ENCODE measurements at places on chromosomes 7 and 10. TPM values are rescaled to one million over a fixed set of nuclear protein-coding genes. Genes with fewer than 3 reads are reported as not detected.

Gene INSIG1
- 89.7 TPM for total RNA-seq

Gene GNGT1
- not detected for total RNA-seq

Gene SDK1
- total RNA-seq = 36.2 TPM

Gene ATP5F1C
- total RNA-seq = 272 TPM

Gene OR9A2
- total RNA-seq = 3.5 TPM

DNA sequence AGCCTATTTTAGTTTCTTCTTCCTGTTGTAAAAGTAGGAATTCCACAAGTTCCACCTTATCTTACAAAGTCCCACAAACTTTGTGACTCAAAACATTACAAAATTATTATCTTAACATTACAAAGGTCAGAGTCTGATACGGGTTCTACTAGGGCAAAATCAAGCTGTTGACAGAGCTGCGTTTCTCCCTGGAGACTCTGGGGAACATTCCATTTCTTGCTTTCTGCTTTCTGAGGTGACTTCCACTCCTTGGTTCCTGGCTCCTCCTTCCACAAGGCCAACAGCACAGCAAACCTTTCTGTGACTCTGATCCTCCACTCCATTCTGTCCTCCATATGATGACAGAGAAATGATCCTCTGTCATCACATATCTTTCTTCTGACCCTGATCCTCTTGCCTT, 10.6 kb downstream of the OR2F1 start:
- H3K36me3 ChIP-seq = no peaks in the 10 kb centered on the region
- H3K27ac ChIP-seq = no peak overlapping the region
- H3K27me3 ChIP-seq = no peaks in the 10 kb centered on the region

GRCh38 chr7:73602721-73603651, 21.3 kb downstream of the MLXIPL start:
- no peak overlapping the region for H3K4me3 ChIP-seq
- no peaks in the 10 kb centered on the region for H3K36me3 ChIP-seq
- DNase-seq = no peak
- no peaks in the 10 kb centered on the region for H3K4me1 ChIP-seq
- H3K27me3 ChIP-seq = no peaks in the 10 kb centered on the region

GRCh38 chr7:30679664-30680063, 2.6 kb downstream of the CRHR2 start:
- H3K27ac ChIP-seq = no peak overlapping the region
- DNase-seq = no peak
- no peak overlapping the region for H3K4me3 ChIP-seq
- no peaks in the 10 kb centered on the region for H3K27me3 ChIP-seq
- peaks cover 10% of the 10 kb centered on the region for H3K4me1 ChIP-seq

- no peaks in the 10 kb centered on the region for H3K36me3 ChIP-seq
- no peaks in the 10 kb centered on the region for H3K4me1 ChIP-seq
- no peaks in the 10 kb centered on the region for H3K27me3 ChIP-seq
- no peak overlapping the region for H3K4me3 ChIP-seq
- no peak overlapping the region for H3K27ac ChIP-seq
These were observed 75.1 kb upstream of the PTPRZ1 start for GRCh38 chr7:121797657-121798452.

GRCh38 chr7:12119620-12120303, 91.3 kb upstream of the TMEM106B start:
- DNase-seq = peak; percentile 26
- no peaks in the 10 kb centered on the region for H3K36me3 ChIP-seq
- no peaks in the 10 kb centered on the region for H3K4me1 ChIP-seq
- no peaks in the 10 kb centered on the region for H3K27me3 ChIP-seq
- H3K4me3 ChIP-seq = no peak overlapping the region

DNA sequence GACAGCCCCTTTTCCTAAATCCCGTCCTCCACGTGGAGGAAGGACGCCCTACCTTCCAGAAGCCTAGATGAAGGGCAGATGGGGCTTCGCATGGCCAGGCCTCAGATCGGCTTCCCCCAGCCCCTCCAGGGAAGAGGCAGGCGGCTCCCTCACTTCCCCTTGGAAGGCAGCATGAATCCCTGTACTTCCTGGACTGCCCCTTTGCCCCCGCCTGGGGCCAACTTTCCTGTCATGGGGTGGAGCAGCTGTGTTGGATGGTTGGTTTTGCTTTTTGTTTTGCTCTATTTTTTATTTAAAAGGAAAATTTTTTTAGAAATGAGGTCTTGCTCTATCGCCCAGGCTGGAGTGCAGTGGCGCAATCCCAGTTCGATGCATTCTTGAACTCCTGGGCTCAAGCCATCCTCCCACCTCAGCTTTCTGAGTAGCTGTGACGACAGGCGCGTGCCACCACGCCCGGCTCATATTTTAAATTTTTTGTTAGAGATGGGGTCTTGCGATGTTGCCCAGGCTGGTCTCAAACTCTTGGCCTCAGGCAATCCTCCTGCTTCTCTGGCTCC, 27.2 kb downstream of the GTF2IRD1 start:
- H3K27me3 ChIP-seq = no peaks in the 10 kb centered on the region
- no peaks in the 10 kb centered on the region for H3K36me3 ChIP-seq
- peak overlapping the region; percentile 92 for H3K27ac ChIP-seq
- H3K4me3 ChIP-seq = peak overlapping the region; percentile 20
- DNase-seq = peak; percentile 73

- no peaks in the 10 kb centered on the region for H3K4me1 ChIP-seq
- no peak overlapping the region for H3K4me3 ChIP-seq
- H3K36me3 ChIP-seq = no peaks in the 10 kb centered on the region
- H3K27me3 ChIP-seq = no peaks in the 10 kb centered on the region
These were observed 17.9 kb upstream of the ITGA8 start for GRCh38 chr10:15737656-15738055.

GRCh38 chr10:12638103-12638502, 288.8 kb downstream of the CAMK1D start:
- DNase-seq = no peak
- no peak overlapping the region for H3K4me3 ChIP-seq
- H3K27ac ChIP-seq = no peak overlapping the region
- H3K27me3 ChIP-seq = no peaks in the 10 kb centered on the region
- H3K36me3 ChIP-seq = no peaks in the 10 kb centered on the region

- H3K27me3 ChIP-seq = no peaks in the 10 kb centered on the region
- H3K36me3 ChIP-seq = no peaks in the 10 kb centered on the region
- DNase-seq = no peak
- peaks cover 9% of the 10 kb centered on the region for H3K4me1 ChIP-seq
- no peak overlapping the region for H3K27ac ChIP-seq
These were observed 25.0 kb downstream of the VTI1A start for GRCh38 chr10:112471878-112472487.

DNA sequence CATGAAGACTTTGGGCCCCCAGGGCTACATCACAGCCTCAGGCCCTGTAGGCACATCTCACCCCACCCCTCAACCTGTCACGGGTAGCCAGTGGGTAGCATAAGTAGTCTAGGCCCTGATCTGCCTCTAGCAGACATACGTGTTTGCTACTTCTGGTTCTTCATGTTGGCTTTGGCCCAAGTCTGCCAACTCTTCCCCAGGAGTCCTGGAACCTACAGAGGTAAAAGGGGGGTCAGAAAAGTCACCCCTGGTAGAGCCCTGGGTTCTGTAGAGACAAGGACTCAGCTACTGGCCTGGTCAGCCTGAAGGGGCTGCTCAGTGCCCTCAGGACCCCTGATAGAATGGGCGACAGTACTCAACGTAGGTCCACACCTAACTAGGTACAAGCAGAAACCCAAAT, 67.5 kb upstream of the UNC5B start:
- no peaks in the 10 kb centered on the region for H3K4me1 ChIP-seq
- no peak overlapping the region for H3K4me3 ChIP-seq
- no peak for DNase-seq
- H3K36me3 ChIP-seq = no peaks in the 10 kb centered on the region

DNA sequence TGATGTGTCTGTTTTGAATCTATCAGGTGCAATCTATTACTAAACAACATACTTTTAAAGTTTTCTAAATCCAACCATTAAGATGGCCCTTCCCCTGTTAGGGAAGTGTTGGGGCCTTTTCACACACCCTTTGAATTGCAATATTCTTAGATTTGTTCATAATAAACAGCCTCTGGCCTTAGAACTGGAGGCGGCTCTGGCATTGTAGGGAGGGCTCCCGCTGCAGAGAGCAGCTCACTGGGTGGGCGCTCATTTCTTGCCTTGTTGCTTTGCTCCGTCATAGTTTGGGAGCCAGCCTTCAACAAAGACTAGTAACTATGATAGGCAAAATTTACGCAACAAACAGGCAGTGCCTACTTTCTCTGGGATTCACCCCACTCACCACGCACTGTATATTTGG, 4.2 kb upstream of the HOXA10 start:
- H3K36me3 ChIP-seq = no peaks in the 10 kb centered on the region
- DNase-seq = no peak
- no peak overlapping the region for H3K27ac ChIP-seq
- no peaks in the 10 kb centered on the region for H3K27me3 ChIP-seq

- H3K27me3 ChIP-seq = no peaks in the 10 kb centered on the region
- H3K4me1 ChIP-seq = no peaks in the 10 kb centered on the region
- no peak overlapping the region for H3K4me3 ChIP-seq
- no peak for DNase-seq
These were observed 52.7 kb downstream of the SRPK2 start for GRCh38 chr7:105336009-105336408.

DNA sequence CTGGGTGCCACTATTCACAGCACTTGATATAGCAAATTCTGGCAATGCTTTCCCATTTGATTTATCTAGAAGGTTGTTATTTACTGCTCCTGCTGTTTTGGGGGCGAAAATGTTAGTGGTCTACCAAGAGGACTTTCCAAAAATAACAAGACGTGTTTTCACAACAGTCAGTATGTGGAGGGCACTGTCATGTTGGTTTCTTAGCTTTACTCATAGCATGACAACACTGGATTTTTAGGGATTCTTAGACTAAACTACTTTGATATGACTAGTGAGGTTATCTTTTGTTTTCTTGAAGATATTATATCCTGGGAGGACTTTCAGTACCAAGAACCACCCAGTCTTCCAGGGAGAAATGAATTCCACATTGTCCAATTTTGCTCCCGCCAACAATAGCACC, 49.4 kb downstream of the NUDCD3 start:
- no peaks in the 10 kb centered on the region for H3K36me3 ChIP-seq
- no peaks in the 10 kb centered on the region for H3K4me1 ChIP-seq
- no peaks in the 10 kb centered on the region for H3K27me3 ChIP-seq
- no peak overlapping the region for H3K27ac ChIP-seq
- DNase-seq = no peak

DNA sequence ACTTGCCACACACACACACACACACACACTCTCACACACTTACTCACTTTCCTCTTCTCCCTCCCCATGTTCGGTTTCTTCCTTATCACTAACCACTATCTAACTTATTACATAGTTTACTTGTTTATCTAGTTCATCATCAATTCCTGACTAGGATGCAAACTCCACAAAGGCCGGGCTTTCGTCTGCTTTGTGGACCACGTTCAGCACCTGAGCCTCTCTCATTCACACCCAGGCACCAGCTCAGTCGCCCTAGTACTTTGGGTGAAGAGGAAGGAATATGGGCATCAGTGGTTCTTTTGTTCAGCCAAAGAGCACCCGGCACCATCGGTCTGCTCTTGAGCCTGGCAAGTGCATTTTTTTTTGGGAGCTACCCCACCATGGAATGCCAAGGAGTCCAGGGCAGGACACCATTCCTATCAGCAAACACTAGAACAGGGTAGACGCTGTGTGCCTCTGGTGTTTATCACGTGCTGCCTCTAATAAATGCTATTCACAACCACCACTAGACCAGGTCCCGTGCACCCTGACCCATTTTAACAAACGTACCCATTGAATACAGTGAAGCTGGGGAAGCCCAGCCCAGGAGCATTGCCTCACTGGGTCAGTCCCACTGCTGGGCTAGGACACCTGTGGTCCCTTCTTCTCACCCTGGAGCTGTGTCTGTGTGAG, 2.2 kb downstream of the C10orf67 start:
- H3K27me3 ChIP-seq = no peaks in the 10 kb centered on the region
- no peak for DNase-seq
- H3K4me3 ChIP-seq = no peak overlapping the region
- H3K27ac ChIP-seq = no peak overlapping the region
- H3K4me1 ChIP-seq = peaks cover 4% of the 10 kb centered on the region
- H3K36me3 ChIP-seq = no peaks in the 10 kb centered on the region

- no peaks in the 10 kb centered on the region for H3K27me3 ChIP-seq
- no peaks in the 10 kb centered on the region for H3K4me1 ChIP-seq
- DNase-seq = no peak
These were observed 44.3 kb downstream of the NRF1 start for GRCh38 chr7:129655811-129656210.

GRCh38 chr7:156196649-156197048, 384.4 kb upstream of the SHH start:
- no peak overlapping the region for H3K4me3 ChIP-seq
- no peak overlapping the region for H3K27ac ChIP-seq
- no peaks in the 10 kb centered on the region for H3K27me3 ChIP-seq
- no peaks in the 10 kb centered on the region for H3K4me1 ChIP-seq
- DNase-seq = no peak

DNA sequence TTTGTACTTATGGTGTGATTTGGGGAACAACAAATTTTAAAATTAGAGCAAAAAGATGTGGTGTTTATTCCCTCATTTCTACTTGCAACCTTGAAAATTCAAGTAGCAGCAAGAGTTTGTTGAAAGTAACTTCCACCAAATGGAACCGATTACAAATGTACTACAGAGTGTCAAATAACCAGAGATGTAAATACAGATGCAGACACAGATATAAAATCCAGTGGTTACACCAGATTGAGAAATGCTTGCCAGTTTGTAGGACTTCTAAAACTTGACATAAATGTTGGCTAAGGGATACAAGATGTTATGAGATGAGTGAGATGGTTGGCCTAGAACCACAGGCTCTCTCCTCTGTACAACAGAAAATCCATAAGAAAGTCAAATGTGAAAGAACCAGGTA, 162.1 kb downstream of the DIP2C start:
- H3K4me1 ChIP-seq = no peaks in the 10 kb centered on the region
- no peak overlapping the region for H3K4me3 ChIP-seq
- H3K27ac ChIP-seq = no peak overlapping the region
- H3K27me3 ChIP-seq = no peaks in the 10 kb centered on the region
- H3K36me3 ChIP-seq = no peaks in the 10 kb centered on the region
